ENCODE measurements at places on chromosomes 11 and 22. TPM values are rescaled to one million over a fixed set of nuclear protein-coding genes. Genes with fewer than 3 reads are reported as not detected.
A peak's percentile ranks its signal among the peaks of the same experiment; 100 is the strongest.

DNA sequence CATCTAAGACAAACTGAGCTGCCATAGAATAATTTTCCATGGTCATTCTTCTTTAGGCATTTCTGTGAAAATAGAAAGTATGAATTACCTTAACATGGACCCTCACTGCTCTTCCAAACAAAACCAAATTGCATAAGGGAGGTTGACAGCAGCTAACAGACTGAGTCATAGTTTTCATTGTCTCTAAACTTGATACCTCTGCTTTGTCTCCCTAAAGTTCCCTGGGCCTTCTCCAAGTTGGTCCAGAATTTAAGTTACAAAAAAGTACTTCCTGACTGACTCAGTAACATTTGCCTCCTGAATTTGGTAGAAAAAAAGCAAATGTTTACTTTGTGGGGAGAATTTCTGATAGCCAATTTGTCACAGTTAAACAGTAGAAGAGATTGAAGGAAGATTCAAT lies 3.0 kb downstream of the OR8D1 start:
- DNase-seq = no peak

DNA sequence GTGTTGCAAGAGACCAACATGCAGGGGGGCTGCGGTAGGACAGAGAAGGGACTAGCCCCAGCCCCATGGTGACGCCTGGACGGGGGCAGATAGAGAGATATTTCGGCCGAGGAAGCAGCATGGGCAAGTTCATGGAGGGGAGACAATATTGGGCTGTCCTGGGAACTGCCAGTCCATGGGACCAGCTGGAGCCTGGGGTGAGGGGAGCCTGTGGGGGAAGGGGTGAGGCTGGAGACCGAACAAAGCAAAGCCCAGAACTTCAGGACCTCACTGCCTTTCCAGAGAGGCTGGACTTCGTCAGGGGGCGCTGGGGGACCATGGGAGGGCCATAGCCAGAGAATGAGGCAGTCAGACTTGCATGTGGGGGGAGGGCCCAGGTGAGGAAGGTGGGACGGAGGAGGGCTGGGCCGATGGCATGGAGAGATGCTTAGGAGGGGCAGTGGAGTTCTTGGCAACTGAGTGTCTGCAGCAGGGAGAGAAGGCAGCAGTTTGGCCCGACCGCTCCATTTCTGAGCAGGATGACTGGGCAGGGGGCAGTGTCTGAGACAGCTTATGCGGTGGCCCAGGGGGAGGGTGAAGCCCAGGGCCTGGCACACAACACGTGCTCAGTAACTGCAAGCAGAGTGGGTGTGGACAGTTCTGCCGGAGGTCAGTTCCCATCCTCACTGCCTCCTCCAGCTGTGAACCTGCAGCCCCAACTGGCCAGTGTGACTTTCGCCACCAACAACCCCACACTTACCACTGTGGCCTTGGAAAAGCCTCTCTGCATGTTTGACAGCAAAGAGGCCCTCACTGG lies 712 bp downstream of the UPK3A start:
- peak; percentile 38 for DNase-seq

DNA sequence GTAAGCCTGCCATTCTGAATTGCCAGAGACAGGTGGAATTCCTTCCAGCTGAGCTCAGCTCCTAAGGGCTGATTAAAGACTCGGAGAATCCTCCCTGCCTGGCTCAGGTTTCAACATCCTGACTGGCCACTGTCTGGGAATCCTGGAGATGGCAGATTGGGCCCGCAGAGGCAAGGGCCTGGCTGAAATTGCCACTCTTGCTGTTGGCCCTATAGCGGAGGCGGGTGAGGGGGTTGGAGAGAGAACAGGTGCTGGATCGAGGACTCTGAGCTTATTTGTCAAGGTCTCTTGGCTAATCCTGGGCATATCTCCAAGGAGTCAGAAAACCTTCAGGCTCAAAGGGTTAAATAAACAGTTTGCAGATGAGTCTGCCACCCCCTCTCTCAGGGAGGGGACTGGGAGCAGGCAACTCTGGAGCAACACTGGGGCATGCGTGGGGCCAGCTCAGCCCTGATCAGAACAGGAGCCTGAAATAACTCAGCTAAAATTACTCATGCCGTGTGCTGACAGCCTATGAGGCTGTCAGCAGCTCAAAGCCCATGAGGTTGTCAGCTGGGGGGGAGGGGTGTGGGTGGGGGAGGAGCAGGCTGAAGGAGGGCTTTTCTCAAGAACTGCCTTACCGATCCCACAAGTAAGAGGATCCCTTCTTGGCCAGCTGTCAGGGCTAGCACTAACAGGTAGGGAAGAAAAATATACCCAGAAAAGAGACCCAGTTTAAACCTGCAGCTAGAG lies 14.7 kb upstream of the MFRP start:
- DNase-seq = peak; percentile 96

- no peak for DNase-seq
Measured at GRCh38 chr11:123431619-123432018, 1.6 kb downstream of the GRAMD1B start.

GRCh38 chr11:126607374-126607773 lies 251.9 kb downstream of the ST3GAL4 start:
- DNase-seq = no peak

DNA sequence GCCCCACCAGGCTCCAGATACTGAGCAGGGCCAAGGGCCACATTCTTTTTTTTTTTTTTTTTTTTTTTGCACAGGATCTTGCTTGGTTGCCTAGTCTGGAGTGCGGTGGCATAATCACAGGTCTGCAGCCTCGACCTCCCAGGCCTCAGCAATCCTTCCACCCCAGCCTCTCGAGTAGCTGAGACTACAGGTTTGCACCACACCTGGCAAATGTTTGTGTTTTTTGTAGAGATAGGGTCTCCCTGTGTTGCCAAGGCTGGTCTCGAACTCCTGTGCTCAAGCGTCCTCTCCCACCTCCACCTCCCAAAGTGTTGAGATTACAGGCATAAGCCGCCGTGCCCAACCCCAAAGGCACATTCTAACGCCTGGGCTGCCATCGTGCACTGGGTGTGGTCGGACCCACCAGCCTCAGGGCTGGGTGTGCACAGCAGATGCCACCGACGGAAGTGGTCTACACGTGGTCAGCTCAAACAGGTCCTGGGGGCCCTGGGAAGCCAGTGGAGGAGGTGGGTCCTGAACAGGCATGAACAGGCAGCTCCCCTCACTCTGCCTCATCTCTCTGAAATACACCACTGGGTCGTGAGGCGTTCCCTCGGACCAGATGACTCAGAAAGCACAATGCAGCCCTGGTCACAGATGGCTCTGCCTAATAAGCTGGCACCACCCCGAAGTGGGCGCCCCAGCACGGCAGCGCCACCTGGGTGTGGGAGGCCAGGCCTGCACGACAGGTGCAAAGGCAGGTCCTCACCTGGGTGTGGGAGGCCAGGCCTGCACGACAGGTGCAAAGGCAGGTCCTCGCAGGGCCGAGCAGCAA lies 5.1 kb upstream of the B4GALNT4 start:
- no peak for DNase-seq

DNA sequence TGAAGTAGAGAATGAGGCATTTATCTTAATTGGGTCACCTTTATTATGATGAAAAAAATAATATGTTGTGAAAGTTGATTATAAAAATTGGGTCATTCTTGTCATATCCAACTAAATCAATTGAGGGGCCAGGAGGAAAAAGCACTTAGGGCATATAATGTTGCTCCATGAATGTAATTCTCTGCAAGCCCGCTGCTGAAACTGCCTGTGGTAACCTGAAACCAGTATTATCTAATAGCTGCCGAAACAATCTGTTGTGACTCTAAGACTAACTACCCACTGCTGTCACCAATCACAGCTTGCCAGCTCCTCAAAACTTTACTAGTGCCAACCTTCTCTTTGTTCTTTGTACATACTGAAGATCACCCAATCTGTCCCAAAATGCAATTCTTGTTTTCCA lies 115.8 kb downstream of the ATG16L2 start:
- no peak for DNase-seq

DNA sequence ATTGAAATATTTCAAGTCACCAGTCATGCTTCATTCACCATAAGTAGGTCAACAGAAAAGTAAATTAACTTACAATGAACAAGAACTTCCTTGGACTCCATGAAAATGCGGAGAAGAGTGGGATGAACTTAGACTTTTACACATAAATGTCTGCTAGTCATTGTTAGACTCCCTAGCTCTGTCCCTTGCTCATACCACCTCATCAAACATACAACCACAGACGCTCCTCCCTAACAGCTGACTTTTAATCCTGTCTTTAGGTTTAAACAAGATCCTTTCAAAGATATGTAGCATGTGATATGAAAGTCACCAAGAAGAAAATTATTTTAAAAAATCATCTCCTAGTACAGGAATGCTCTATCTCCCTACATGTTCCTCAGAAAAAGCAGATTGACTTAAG lies 248.1 kb downstream of the DLG2 start:
- DNase-seq = no peak

DNA sequence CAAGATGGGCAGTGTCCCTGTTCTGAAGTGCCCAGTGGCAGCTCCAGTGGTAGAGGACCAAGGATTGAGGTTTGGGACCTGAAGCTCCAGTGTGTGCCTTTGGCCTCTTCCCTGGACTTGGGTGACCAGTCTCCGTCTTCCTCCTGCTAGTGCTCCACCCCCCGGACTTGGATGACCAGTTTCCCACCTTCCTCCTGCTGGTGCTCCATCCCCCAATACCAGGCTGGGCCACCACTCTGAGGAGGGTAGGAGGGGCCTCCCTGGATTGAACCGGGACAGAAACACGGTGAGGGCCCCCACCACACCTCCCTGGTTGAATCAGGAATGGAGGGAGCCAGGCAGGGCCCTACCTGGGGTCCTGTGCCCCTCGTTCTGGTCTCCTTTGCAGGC lies 10.9 kb upstream of the NEAT1 start:
- no peak for DNase-seq

DNA sequence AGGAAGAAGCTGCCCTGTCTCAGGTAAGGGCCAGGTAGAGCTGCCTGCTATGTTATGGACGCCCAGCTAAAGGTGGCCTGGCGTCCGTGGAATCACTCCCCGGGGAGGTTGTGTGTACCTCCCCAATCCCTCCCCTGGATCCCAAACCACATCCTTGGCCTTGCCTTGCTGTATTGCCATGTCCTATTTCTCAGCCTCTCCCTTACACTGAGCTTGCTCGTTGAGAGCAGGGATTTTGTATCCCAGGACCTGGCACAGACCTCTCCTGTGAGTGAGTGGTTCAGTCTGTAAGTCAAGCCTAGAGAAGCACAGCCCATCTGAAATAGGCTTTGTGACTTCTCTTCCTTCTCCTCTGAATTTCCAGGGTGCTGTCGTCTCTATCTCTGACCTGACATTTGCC lies 53.9 kb downstream of the TRAF6 start:
- no peak for DNase-seq

DNA sequence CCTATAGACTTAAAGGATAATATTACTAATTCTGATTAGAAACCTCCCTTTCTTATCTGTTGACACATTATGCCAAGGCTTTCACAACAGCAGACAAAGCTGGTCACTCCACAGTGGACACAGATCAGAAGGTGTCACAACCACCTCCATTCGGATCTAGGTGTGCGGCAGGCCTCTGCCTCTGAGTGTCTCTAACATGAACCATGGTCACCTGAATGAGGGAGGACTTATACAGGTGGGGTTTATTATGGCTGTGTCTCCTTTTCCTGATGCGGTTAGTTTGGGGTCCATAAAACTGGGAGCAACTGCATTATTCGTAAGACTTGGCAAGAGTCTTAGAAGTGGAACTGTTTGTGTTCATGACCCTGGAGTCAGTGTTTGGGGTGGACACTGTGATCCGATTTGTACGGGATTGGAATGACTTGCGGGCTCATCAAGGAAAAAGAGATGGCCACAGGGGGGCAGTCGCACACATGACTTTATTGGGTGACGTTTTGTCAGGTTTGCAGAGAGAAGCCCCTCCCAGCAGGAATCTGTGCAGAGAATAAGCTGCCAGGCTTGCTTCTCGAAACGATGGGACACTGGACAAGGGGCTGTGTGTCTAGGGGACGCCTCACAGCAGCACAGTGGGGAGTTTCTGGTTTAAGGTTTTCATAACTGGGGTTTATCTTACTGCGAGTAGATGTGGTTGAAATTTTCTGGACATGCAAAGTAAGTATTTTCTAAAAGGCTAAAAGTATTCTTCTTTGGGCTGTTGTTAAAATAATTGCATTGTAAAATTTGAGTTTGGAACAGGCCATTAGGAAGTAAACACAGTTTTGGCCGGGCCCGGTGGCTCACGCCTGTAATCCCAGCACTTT lies 90.6 kb downstream of the GAB4 start:
- peak; percentile 35 for DNase-seq

DNA sequence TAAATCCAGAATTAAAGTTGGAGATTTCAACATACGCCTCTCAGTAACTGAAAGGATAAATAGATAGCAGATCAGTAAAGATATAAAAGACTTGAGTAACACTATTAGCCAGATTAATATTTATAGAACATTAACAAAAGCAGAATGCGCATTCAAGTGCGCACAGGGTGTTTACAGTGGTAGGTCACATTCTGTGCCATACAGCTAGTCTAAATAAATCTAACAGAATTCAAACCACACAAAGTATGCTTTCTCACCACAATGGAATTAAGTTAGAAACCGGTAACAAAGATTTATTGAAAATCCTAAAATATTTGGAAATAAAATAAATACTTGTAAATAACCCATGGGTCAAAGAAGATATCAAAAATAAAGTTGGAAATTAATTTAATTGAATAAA lies 341.0 kb downstream of the DYNC2H1 start:
- DNase-seq = no peak

DNA sequence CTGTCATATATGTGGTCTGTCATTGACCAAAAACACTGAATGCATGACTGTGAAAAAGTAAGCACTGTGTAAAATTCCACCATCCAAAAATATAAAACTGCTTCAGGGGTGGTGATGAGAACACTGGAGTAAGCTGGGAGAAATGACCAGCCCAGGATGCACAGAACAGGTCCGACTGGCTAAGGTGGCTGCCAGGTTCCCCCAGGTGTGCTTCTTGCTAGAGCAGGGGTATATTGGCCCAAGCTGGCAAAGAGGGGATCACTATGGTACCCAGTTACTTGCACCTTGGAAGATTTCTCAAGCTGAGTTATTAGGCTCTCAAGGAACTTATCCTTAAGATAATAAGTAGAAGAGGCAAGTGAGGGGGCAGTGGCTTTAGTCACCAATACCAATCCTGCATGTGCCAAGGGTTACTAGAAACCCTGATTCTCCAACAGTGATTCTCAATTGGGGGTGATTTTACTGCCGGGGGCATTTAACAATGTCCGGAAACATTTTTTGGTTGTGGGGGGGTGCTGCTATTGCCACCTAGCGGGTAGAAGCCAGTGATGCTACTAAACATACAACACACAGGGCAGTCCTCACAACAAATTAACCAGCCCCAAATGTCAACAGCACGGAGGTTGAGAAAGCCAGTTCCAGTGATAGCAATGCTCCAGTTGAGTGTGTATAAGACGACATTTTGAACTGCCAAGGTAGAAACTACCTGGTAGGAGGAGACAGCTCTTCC lies 15.7 kb downstream of the SNU13 start:
- DNase-seq = no peak

EHF gene
- total RNA-seq = 0.09 TPM

GALR3 gene
- not detected for total RNA-seq

TREH gene
- total RNA-seq = not detected

AAMDC gene
- 50.5 TPM for total RNA-seq

DUSP8 gene
- total RNA-seq = 4.2 TPM

VSIG10L2 gene
- total RNA-seq = not detected
